ENCODE measurements at places on chromosomes 2 and 18. TPM values are rescaled to one million over a fixed set of nuclear protein-coding genes. Genes with fewer than 3 reads are reported as not detected.

DNA sequence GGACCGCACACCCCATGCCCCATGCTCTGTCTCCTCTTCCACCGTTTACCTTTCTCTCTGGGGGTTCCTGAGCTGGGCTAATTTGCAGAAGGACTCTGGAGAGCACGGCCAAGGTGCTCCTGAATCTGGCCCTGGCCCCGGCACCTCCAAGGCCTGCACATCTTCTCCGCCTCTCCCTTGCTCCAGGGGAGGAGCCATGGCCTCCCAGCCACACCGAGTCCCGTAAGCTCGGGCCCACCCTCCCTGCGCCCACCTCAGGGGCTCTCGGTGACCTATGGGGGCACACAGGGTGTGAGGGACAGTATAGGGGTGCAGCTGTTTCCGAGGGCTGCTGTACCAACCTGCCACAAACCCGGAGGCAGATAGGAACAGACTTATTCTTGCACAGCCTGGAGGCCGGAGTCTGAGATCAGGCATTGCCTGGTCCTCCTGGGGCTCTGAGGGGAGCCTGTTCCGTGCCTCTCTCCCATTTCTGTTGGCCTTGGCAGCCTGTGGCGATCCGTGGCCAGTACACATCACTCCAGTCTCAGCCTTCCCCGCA lies 127.3 kb upstream of the GPC1 start:
- no peak for DNase-seq

- peak; percentile 44 for DNase-seq
These were observed 103.3 kb downstream of the MDH1 start for GRCh38 chr2:63692002-63692606.

GRCh38 chr2:45851111-45851510 lies 199.6 kb downstream of the PRKCE start:
- DNase-seq = peak; percentile 8

Gene COL4A3
- total RNA-seq = not detected

Gene SP140L
- total RNA-seq = 18.4 TPM

Gene FHOD3
- 32.8 TPM for total RNA-seq

Gene AQP12A
- total RNA-seq = not detected

- DNase-seq = no peak
These were observed 65.7 kb upstream of the PPM1B start for GRCh38 chr2:44102790-44103562.

DNA sequence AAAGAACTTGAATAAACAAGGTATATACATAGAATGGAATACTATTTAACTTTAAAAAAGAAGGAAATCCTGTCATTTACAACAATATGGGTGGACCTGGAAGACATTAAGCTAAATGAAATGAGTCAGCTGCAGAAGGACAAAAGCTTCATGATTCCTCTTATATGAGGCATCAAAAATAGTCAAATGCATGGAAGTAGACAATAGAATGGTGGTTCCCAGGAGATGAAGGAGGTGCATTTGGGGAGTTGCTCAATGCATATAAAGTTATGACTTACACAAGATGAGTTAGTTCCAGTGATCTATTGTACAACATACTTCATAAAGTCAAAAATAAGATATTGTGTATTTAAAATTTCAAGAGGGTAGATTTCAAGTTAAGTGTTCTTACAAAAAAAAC lies 426.1 kb upstream of the UBE2E3 start:
- DNase-seq = no peak

GRCh38 chr2:227774011-227774624 lies 28.4 kb downstream of the SCYGR8 start:
- no peak for DNase-seq

DNA sequence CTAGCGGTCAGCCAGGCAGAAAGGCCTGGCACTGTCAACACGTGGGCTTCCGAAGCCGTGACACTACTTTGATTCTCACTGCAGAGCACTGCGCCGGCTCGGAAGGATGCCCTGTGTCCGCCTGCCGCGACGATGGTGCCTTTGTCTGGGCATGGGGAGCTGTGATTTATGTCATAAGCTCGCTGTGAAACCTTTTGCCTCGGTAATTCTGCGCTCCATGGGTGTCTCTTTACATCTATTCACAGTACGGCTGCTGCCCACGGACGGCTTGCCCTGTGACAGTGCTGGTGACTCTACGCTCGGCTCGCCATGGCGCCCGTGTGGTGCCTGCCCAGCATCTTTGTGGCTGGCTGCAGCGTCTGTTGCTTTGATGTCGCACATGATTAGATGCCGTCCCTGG lies 43.1 kb upstream of the GBX2 start:
- DNase-seq = no peak

GRCh38 chr18:45007531-45007930 lies 326.8 kb downstream of the SETBP1 start:
- no peak for DNase-seq

Gene PFN4
- total RNA-seq = 0.64 TPM

Gene SAG
- total RNA-seq = not detected

Gene STAT4
- 0.50 TPM for total RNA-seq

DNA sequence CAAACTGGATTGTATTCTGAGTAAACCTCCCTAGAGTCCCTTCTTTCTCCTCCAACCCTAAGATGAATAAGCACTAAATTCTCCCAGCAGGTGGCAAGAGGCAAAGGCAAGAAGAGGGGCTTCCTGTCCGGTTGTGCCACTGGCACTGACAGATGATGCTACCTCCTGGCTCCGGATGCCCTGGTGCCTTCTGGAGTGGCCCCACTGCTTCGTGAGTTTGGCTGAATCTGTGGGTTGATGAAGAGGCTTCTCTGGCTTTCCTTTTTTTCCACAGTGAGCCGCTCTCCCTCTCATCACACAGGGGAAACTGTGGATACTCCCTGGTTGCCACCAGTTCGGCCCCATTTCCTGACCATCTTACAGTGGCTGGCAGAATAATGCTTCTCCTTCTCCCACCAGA lies 404.7 kb downstream of the GALR1 start:
- no peak for DNase-seq

DNA sequence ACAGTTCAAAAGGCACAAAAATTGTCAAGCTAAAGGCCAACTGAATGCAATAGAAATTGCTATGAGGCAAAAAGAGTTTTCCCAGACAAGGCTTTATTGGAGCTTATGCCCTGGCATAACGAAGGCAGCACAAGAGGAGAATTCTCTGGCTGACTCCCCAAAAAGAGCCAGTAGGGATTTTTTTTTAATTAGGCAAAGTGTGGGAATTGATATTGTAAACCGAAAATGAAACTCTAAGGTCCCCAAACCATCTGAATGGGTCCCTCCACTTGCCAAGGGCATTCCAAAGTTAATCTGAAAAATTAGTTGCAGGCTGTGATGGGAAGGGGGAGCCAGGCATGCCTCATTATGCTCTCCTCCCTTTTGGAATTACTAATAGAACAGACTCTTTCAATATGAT lies 118.9 kb downstream of the SPOPL start:
- no peak for DNase-seq

DNA sequence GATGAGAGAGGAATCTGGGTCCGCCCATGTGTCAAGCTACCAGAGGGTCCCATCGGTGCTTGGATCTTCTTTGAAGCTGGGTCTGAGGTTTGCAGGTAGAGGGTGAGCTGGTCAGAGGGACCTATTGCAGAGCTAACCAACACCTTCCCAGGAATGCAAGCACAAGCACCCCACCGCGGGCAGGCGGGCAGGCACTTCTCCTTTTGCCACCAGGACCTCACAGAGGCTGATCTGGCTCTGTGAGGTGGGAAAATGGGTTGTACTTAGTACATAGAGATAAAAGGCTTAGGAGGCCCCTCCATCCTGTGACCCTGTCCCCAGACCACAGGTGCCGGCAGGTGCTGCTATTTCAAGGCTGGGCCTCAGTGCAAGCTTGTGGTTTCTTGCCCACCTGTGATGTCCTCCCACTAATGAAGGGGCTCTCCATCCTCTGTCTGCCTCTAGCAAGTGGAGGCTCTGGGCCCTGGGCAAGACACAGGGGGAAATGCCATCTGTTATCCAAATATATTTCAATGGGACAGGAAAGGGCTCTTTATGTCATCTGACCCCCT lies 31.4 kb upstream of the IL37 start:
- DNase-seq = no peak
